ENCODE measurements at places on chromosomes 7 and 10.

DNA sequence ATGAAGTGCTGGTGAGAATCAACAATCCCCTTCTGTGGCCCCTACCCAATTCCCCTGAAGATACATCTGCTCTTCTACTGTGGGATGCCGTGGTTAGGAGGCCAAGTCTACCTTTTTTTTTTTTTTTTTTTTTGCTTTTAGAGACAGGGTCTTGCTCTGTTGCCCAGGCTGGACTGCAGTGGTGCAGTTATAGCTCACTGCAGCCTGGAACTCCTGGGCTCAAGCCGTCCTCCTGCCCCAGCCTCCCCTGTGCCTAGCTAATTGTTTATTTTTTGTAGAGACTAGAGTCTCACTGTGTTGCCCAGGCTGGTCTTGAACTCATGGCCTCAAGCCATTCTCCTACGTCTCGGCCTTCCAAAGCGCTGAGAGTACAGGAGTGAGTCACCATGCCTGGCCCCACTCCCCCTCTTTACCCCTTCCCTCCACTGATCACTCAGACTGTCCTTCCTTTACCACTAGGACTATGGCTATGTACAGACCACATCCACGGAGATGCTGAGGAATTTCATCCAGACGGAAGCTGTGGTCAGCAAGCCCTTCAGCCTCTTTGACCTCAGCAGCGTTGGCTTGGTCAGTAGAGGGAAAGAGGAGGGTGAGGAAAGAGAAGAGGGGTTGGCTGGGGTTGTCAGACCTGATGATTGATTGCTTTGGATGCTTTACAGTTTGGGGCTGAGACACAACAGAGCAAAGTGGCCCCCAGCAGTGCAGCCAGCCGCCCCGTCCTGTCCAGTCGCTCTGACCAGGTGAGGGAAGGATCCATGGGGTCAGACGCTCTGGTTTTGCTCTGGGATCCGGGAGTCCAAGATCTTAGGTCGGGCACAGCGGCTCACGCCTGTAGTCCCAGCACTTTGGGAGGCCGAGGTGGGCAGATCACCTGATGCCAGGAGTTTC is 1.8 kb downstream of the AP4M1 start:
- H3K4me3 ChIP-seq: no peak overlapping the region
- H3K27me3 ChIP-seq: no peaks in the 10 kb centered on the region
- no peak for DNase-seq
- H3K27ac ChIP-seq: peak overlapping the region; percentile 96

- H3K27ac ChIP-seq: no peak overlapping the region
- no peaks in the 10 kb centered on the region for H3K36me3 ChIP-seq
- peaks cover 25% of the 10 kb centered on the region for H3K4me1 ChIP-seq
- peaks cover 46% of the 10 kb centered on the region for H3K27me3 ChIP-seq
- DNase-seq: no peak
Measured at GRCh38 chr7:8436965-8437364, 3.6 kb downstream of the NXPH1 start.

- H3K36me3 ChIP-seq: no peaks in the 10 kb centered on the region
- H3K4me3 ChIP-seq: peak within 1 kb of the TSS; percentile 94
- peak within 1 kb of the TSS; percentile 81 for H3K27ac ChIP-seq
- H3K4me1 ChIP-seq: peaks cover 19% of the 10 kb centered on the region
- DNase-seq: no peak
- no peaks in the 10 kb centered on the region for H3K27me3 ChIP-seq
Measured at GRCh38 chr7:141702047-141702567, at the start of gene DENND11. DENND11 (minus strand) TSS chr7:141702166; CDS start chr7:141702153, 13 bp downstream.

DNA sequence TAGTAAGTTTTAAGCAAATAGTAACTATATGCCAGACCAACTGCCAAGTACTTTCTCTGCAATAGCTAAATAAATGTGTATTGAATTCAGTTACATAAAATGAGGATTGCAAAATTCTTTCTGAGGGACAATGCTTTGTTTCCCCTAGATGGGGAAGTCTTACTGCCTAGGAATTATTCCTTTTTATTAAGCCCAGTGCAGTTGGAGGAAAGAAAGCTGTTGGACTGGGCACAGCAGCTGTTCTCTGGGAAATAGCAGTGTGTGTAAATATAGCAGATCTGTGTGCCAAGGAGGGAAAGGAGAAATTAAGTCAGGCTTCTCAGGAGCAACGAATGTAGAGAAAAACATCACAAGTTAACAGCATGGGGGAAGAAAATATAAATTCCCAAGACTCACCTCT is 77.1 kb downstream of the SEC23IP start:
- no peak overlapping the region for H3K27ac ChIP-seq
- H3K36me3 ChIP-seq: no peaks in the 10 kb centered on the region
- H3K27me3 ChIP-seq: no peaks in the 10 kb centered on the region
- DNase-seq: no peak
- H3K4me3 ChIP-seq: no peak overlapping the region

DNA sequence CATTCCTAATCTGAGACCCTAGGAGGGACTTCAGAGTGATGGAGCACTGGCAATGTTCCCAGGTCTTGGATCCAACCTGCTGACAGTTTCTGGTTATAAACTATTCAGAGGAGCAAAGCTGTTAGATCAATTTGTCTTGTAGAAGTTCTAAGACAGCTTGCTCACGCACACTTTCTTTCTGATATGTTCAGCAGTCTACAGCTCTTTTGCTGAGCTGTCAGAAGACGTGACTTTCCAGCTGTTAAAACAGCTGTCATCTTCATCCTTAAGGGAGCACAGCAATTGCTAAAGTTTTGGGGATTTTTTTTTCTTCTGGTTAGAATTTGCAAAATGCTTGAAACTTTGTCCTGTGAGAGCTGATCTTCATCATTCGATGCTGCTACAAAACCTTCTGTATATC is 823.1 kb downstream of the SORCS1 start:
- no peaks in the 10 kb centered on the region for H3K4me1 ChIP-seq
- no peak for DNase-seq
- no peaks in the 10 kb centered on the region for H3K36me3 ChIP-seq

- peaks cover 59% of the 10 kb centered on the region for H3K36me3 ChIP-seq
- no peak overlapping the region for H3K4me3 ChIP-seq
- DNase-seq: no peak
- no peak overlapping the region for H3K27ac ChIP-seq
Measured at GRCh38 chr10:124042656-124043309, 50.6 kb downstream of the CHST15 start.

DNA sequence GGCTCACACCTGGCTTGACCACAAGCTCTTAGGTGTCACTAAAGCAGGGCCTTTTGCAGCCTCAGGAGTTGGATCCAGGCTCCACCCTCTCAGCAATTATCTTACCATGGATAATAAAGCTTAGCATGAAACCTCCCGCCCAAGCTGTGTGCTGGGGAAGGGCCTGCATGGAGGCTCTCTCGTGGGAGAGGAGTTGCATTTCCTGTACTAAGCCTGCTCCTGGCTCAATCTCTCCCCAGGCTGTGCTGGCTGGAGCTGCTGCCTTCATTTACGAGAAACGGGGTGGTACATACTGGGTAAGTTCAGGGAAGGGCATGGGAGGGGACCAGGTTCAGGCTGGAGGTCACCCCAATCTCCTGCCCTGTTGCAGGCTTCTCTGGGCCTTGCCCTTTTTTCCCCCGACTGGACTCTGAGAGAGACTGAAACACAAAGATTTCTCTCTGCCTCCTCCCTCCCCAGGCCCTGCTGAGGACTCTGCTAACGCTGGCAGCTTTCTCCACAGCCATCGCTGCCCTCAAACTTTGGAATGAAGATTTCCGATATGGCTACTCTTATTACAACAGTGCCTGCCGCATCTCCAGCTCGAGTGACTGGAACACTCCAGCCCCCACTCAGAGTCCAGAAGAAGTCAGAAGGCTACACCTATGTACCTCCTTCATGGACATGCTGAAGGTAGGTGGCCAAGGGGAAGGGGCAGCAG is 2.7 kb downstream of the TMEM176A start:
- H3K27ac ChIP-seq: no peak overlapping the region
- H3K4me3 ChIP-seq: no peak overlapping the region
- DNase-seq: no peak

- no peak for DNase-seq
- no peaks in the 10 kb centered on the region for H3K27me3 ChIP-seq
- no peaks in the 10 kb centered on the region for H3K36me3 ChIP-seq
- no peak overlapping the region for H3K4me3 ChIP-seq
Measured at GRCh38 chr10:45468079-45468478, 94.1 kb downstream of the ALOX5 start.

- H3K27ac ChIP-seq: no peak overlapping the region
- H3K4me1 ChIP-seq: peaks cover 3% of the 10 kb centered on the region
- no peaks in the 10 kb centered on the region for H3K27me3 ChIP-seq
- H3K4me3 ChIP-seq: no peak overlapping the region
- DNase-seq: no peak
- H3K36me3 ChIP-seq: no peaks in the 10 kb centered on the region
Measured at GRCh38 chr7:7799138-7799537, 80.7 kb upstream of the RPA3 start.

DNA sequence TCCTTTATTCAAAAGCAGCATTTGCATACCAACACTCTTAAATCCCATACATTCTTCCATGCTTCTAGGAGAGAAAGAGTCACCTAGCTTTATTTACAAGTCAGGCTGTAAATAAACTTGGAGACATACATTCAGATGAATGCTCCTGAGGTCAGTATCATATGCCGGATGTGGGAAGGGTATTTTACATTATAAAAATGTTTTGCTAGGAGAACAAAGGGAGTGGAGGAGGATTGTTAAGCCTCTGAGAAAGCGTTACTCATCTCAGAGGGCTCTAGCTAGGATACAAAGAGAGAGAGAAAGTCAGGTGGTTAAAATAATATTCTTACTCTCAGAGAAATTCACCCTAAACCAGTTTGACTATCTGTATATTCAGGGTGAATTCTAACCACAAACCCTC is 300.9 kb upstream of the NPSR1 start:
- DNase-seq: no peak
- no peak overlapping the region for H3K27ac ChIP-seq
